ENCODE measurements at places on chromosomes 6 and 20. TPM values are rescaled to one million over a fixed set of nuclear protein-coding genes. Genes with fewer than 3 reads are reported as not detected.

The BACH2 gene
- polyA plus RNA-seq = 0.12 TPM

GRCh38 chr6:150088481-150089154 is 19.7 kb upstream of the ULBP3 start:
- DNase-seq = no peak

The DACT2 gene
- 0.01 TPM for polyA plus RNA-seq

DNA sequence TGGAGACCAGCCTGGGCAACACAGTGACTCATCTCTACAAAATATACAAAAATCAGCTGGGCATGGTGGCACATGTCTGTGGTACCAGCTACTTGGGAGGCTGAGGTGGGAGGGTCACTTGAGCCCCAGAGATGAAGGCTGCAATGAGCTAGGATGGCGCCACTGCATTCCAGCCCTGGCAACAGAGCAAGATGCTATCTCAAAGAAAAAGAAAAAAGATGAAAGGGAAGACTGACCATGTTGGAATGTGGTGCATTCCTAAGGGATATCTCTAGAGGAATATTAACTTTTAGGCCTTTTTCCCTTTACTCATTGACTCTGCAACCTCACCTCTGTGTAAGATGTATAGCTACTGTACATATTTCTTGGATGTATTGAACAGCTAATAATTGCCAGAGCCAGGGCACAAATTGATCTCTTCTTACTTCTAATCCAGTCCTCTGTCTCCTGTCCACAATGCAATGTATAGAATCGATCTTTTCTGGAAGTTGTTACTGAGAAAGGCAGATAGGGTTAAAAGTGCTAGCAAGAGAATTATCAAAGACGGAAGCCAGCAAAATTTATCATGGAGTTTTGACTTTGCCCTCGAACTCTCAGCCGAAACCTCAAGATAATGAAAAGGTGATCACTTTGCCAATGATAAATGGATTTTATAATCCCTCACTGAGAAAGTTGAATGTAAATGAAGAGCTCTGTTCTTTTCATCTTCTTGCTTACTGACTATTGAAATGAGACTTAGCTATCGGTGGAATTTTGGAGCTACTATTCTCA is 46.3 kb downstream of the GCNT2 start:
- no peak for DNase-seq

The RUNX2 gene
- 0.21 TPM for polyA plus RNA-seq

The PRICKLE4 gene
- not detected for polyA plus RNA-seq

DNA sequence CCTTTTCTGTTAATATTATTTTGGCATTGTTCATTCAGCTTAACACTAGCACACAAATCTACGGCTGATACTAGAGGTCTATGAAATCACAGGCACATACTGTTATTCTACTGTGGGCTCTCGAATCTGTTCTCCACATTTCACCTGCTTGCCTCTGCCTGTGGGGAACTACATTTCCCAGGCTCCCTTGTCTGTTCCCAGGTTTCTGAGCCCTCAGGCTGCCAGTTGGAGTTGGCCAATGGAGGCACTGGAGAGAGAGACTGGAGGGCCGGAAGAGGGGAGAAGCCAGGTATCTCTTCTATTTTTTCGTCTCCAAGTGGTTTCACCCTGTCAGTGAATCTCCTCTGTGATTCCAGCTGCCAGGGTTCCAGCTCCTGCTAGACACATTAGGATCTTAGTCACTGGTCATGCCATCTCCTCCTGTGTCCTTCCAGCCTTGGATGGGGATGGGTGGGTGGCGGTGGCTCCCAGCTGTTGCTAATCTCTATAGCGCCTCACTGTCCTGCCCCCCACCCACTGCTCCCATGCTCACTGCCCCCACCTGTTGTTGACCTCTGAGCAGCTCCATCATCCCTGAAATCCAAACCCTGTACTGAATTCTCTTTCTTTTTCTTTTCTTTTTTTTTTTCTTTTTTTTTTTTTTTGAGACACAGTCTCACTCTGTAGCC is 188.2 kb downstream of the LRFN2 start:
- DNase-seq = no peak

- DNase-seq = no peak
Observed at GRCh38 chr20:41173791-41174341, 36.5 kb downstream of the PLCG1 start.

DNA sequence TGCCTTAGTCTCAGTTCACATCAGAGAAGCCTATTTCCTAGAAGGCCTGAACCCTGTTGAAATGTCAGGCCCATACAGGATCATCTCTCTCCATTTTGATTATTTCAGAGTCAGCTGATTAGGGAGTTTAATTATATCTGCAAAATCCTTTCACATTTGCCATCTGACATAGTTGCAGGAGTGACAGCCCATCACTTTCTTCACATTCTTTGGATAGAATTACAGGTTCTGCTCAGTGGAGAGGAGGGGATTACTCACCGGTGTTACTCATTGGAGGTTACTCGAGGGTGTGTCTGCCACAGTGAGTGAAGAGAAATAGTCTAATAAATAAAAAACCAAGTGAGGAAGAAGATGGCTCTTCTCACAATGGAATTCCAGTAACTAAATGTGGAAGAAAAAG is 216.8 kb downstream of the TMEM242 start:
- DNase-seq = no peak

DNA sequence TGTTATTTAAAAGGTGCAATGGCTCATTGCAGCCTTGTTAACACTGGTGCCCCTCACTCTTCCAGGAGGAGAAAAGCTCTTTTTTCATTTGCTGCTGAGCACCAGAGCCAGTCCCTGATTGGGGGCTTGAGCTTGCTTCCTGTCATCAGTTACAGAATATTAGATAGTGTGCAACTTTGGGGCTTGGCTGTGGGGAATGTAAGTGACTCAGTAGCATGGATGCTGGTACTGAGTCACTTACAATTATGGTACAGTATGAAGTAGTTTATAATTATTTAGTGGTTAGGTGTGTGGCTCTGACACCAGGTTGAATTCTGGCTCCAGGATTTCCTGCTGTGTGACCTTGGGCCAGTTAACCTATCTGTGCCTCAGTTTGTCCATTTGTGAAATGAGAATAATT is 37.6 kb downstream of the ANKS1A start:
- no peak for DNase-seq

GRCh38 chr20:35595901-35596300 is 19.7 kb upstream of the SPAG4 start:
- no peak for DNase-seq

The ABCC10 gene
- 9.9 TPM for polyA plus RNA-seq

DNA sequence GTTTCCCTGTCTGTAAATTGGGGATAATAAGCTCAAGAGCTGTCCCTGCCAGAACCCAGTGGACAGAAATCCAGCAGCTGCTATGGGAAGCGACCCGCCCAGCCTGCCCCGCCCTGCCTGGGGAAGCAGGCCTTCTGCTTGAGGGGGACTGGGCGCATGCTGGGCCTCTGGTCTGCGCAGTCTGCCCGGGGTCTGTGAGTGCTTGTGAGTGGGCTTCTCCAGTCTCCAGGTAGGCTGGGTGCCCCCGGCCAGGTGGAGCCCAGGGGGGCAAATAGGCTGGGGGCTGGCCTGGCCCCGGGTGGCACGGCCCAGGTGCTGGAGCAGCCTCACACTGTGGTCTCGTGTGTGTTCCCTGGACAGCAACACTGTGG is 648 bp upstream of the RBBP8NL start:
- no peak for DNase-seq

The CD24 gene
- 0.26 TPM for polyA plus RNA-seq

DNA sequence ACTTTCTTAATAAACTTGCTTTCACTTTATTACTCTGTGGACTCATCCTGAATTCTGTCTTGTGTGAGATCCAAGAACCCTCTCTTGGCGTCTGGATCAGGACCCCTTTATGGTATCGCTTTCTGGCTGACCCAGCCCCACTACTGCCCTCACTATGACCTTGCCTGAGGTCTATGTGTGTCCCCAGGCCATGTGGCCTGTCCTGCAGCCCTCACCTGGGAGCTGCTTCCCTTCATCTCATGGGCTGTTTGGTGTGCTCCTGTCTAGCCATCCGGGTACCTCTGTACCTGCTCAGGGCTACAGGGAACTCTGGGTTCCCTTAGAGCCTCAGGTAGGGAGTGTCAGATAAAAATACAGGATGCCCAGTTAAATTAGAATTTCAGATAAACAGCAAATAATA is 94.5 kb downstream of the SCP2D1 start:
- no peak for DNase-seq

The PDE7B gene
- 1.9 TPM for polyA plus RNA-seq

The KIF13A gene
- 27.7 TPM for polyA plus RNA-seq

The PCED1A gene
- polyA plus RNA-seq = 5.7 TPM

DNA sequence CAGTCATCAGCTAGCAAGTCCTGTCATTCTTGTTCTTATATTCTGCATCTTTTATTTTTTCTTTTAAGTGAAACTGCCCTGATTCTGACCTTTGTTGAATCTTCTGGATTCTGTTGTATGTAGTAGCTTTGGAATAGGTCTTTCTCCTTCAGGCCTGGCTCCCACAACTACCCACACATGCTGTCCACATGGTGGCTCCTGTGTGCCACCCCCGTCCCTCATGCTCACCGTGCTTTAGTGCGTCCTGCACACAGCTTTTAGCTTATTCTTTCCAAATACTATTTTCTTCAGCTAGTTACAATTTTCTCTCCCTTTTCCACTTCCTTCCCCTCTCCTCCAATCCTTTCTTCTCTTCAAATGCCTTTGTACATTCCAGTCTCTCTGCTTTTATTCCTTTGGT is 61.8 kb downstream of the CTNNBL1 start:
- no peak for DNase-seq

The GLP1R gene
- not detected for polyA plus RNA-seq

The SLC35D3 gene
- not detected for polyA plus RNA-seq

DNA sequence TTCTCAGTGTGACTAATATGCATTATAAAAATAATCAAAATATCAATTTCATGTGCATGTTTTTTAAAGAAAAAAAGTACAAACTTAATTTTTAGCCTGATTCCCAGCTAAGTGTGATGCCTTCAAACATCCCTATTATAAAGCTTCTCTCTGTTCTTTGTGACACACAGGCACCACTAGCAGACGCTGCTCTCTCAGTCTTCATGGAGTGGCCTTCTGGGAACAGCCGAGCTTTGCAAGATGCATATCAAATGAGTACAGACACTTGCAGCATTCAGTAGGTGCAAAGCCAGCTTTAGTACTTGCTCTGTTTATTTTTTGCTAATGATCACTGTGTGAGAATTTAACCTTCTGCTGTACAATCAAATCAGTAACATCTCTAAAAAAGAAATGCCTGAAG is 340.0 kb downstream of the ADGRB3 start:
- DNase-seq = no peak

DNA sequence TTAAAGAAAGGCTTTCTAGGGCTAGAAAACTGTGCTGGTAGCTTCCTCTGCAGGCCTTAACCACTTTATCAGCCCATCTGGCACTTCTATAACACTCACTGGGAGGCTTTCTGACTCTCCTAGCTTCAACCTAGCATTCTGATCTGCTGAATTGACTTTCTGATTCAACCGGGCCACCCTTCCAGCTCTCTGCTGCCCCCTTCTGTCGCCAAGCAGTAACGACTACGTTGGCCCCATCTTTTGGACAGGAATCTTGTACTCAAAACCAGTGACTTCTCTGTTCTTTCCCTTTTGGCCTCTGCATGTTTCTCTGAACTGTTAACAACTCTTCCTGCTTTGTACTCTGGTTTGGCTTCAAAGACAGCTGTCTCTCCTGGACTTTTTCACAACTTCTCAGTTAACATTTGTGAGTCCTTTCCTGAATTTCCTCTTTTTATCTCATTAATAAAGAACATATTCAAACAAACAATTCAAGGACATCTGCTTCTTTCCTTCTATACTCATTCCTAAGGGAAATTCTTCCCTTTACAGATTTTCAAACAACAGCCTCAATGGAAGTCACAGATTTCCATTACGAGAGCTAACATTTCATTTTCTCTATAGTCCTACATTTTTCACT is 43.9 kb upstream of the FAM135A start:
- peak; percentile 78 for DNase-seq
